ENCODE measurements at places on chromosomes 4 and X. TPM values are rescaled to one million over a fixed set of nuclear protein-coding genes. Genes with fewer than 3 reads are reported as not detected.

DNA sequence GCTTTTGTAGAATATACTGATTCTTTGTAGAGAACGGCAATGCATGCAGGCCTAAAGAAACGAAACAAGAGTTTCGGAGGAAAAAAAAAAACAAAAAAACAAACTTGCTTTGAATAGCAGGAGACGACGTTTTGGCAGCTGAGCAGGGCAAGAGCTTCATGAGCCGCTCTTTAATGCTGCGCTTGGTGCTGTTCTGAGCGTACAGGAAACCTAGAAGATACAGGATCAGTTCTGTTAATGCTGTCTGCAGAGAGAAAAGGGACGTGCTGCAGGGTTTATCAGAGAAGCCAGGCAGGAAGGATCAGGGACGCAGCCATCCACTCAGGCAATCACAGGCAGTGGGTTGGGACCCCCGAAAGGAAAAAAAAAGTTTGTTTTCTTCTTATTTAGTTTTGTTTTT is 182.2 kb downstream of the PACRGL start:
- DNase-seq: no peak

GRCh38 chr4:129014566-129015509 is 78.5 kb downstream of the SCLT1 start:
- no peak for DNase-seq

GRCh38 chrX:82756272-82756671 is 751.8 kb upstream of the POU3F4 start:
- DNase-seq: no peak

DNA sequence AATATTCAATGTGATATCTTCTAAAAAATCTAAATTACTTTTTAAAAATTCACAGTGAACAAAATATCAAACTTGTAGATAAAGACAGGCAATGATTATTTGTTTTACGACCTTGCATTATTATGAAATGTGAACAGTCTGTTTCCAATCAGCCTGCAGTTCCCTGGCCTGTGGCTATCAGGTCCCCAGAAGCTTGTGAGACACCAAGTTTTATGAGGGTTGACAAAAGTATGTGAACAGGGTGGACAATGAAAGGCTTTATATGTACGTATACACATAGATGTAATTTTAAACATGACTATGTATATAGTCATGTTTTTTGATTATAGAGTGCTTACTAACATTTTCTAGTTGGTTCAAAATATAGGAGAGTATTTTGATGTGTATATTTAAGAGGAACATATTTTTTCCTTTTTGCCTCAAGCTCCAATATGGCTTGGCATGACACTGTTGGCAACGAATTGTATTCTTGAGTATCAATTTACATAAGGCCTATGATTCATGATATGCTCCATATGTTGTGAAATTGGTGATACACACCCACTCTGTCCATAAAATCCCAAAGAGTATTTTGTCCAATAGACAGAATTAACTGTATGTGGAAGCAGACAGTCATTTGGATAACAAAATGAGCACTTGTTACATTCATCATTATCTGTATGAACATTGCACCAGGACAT is 55.7 kb downstream of the BTC start:
- DNase-seq: no peak

The HHIP gene
- not detected for total RNA-seq

The CT83 gene
- total RNA-seq: not detected
